Esophagus muscularis mucosa (tissue), 4 donors: ENCODE measurements at places on chromosomes 16 and 17. TPM values are rescaled to one million over a fixed set of nuclear protein-coding genes. Genes with fewer than 3 reads are reported as not detected.

DNA sequence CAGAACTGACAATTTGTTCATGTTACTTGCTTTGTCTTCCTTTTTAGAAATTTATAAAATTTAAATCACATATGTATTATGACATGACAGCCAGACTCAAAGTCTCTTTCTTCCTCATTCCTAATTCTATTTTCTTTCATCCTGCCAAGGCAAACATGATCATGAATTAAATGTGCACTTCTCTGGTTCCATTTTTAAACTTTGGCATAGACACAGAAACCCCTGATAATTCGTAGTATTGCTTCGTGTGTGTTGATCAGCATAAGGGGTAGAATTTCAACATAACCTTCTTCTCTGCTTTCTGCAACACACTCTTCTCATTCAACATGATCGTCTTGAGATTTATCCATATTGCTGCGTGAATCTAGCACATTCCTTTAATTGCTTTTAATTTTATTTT lies 156.5 kb downstream of the AIPL1 start:
- DNase-seq = no peak

GRCh38 chr17:55228683-55229192 lies 36.0 kb upstream of the HLF start:
- DNase-seq = no peak

DNA sequence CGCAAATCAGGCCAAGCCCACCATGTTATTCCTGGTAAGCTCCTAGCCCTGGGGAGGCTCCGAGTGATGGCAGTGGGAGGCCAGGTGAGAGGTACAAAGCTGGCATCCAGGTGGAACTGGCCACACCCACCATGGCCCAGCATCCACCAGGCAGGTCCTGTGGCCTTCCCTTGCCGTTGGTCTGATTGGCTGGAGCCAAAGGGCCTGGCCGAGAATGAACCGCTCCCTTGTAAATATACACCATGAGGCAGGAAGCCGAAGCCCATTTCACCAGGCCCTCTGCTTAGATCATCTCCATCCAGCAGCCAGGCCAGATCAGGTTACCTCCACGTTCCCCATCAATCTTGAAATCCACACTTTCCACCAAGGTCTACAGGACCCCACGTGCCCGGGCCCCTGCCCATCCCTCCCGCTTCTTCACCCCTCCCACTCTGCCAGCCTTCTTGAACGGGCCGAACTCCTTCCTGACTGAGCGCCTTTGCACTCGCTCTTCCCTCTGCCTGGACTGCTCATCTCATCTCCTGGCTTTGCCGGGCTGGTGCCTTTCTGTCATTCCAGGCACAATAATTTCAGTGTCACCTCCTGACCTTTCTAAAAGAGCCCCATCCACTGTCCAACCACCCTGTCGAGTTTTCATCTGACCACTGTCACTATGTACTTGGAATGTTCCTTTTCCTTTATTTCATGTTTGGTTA lies 5.8 kb downstream of the SOCS1 start:
- no peak for DNase-seq

- no peak for DNase-seq
Measured at GRCh38 chr17:45009676-45010467, 41.6 kb downstream of the DCAKD start.

DNA sequence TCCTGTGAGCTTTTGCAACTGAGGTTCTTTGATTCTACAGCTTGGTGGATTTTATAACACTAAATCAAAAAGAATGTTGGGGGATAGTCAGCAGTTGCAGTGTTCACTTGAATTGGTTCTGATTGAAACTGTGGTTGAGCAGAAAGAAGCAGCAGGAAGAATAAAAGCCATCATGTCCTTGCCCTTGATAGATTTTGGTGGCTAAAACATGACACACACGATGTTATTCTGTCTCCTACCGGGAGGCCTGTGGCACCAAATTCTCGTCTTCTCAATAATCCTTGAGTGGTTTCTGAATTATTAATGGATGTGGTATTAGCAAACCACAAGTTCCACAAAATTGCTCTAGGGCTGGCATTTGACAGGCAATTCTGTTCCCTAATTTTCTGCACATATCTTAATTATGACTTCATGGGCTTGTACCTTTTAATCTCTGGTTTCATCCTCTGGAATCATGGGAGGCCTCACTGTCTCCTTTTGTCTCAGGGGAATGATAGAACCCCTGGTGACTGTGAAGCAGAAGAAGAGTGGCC lies 338.2 kb downstream of the SNX29 start:
- DNase-seq = no peak

GRCh38 chr16:80323808-80324195 lies 217.0 kb upstream of the DYNLRB2 start:
- DNase-seq = no peak

GRCh38 chr17:28960256-28961061 lies 9.1 kb upstream of the PHF12 start:
- no peak for DNase-seq

GRCh38 chr17:47980541-47980940 lies 9.6 kb downstream of the CDK5RAP3 start:
- DNase-seq = no peak

- DNase-seq = no peak
Measured at GRCh38 chr17:55269894-55270293, 5.1 kb downstream of the HLF start.

GRCh38 chr17:41987642-41988041 lies 21.0 kb downstream of the CNP start:
- DNase-seq = no peak

- no peak for DNase-seq
Measured at GRCh38 chr16:88627531-88628411, 10.6 kb upstream of the IL17C start.

CCP110 gene
- total RNA-seq = 14.0 TPM

GRCh38 chr17:74390680-74391653 lies 23.7 kb downstream of the GPR142 start:
- no peak for DNase-seq

IL32 gene
- total RNA-seq = 24.5 TPM

DNA sequence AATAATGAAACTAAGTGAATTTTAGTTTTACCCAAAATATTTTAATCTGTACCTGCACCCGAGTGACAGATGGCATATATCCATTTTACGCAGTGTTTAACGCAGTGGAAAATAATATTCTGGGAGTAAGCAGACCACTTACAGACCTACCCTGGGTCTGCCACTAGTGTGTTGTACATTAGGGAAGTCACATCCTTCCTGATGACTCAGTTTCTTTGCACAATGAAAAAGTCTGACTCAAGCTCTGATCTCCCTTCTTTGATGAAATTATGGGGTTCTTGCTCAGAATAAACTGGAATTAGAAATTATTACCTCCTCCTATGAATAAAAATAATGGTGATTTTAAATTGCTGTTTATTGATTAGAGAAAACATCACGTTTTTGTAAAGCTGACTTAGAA lies 123.2 kb upstream of the AXIN2 start:
- no peak for DNase-seq
